ENCODE measurements at places on chromosomes 6 and 20.

DNA sequence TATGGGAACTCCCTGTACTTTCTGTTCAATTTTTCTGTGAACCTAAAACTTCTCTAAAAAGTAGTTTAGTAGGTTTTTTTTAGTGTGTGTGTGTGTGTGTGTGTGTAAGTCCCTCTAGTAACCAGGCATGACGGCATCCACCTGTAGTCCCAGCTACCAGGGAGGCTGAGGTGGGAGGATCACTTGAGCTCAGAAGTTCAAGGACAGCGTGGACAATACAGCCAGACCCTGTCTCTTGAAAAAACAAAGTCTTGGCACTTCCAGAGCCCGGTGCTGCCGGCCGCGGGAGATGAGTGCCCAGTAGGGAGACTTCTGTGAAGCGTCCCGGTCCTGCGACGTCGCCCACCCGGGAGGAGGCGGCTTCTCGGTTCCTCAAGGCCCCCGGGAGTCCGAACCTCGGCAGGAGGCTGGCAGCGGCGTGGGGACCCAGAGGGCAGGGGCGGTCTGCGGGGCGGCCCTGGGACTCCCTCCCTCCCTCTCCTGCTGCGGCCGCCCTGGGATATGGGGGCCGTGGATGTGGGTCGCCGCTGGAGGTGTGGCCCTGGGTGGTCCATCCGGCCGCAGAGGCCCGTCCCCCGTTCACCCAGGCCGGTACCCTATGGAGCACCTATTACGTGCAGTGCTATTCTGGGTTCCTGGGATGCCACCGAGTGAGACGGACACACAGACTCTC, 78.0 kb upstream of the SIRPG start:
- no peak for DNase-seq

DNA sequence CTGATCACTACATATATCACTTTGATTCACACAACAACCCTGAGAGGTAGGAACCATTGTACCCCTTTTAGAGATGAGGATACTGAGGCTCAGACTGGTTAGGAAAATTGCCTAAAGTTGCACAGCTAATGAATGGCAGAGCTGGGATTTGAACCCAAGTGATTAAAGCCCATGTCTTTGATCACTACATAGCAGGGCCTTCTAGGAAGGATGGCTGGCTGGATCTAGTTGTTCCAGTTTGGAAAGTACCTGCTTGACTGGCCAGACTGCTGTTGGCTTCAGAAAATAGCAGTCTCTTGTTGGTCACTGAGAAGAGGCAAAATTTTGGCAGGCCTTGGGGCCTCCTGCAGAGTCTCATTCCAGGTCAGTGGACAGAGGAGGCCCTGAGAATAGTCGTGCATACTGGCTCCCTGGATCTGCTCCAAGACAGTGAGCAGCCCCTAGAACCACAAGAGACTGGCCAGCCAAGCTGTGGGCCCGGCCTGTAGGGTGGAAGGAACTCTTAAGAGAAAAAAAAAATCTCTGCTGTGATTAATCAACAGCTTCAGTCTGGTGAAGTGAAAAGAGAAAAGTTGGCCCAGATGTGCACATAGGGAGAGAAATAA, 17.5 kb downstream of the PPARD start:
- DNase-seq, result no peak

DNA sequence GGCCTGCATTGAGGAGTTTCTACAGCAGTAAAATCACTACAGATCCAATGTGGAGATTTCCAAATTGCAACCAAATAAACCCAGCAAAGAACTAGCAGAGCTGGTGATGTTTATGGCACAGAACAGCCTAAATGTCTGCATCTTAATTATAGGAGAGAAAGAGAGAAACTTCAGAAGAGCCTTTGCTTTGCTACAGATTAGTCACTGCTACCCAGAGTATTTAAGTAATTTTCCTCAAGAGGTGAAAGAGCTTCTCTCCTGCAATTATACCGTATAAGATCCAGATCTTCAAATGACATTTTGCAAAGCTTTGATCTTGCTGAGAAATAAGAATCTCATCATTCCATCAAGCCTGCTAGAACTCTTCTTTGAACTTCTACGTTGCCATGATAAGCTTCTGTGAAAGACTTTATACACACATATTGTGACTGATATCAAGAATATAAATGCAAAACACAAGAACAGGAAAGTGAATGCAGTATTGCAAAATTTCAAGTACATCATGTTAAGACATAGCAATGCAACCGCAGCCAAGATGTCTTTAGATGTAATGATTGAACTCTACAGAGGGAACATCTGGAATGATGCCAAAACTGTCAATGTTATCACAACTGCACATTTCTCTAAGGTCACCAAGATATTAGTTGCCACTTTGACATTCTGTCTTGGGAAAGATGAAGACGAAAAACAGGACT, 48.0 kb downstream of the MKKS start:
- DNase-seq, result no peak

DNA sequence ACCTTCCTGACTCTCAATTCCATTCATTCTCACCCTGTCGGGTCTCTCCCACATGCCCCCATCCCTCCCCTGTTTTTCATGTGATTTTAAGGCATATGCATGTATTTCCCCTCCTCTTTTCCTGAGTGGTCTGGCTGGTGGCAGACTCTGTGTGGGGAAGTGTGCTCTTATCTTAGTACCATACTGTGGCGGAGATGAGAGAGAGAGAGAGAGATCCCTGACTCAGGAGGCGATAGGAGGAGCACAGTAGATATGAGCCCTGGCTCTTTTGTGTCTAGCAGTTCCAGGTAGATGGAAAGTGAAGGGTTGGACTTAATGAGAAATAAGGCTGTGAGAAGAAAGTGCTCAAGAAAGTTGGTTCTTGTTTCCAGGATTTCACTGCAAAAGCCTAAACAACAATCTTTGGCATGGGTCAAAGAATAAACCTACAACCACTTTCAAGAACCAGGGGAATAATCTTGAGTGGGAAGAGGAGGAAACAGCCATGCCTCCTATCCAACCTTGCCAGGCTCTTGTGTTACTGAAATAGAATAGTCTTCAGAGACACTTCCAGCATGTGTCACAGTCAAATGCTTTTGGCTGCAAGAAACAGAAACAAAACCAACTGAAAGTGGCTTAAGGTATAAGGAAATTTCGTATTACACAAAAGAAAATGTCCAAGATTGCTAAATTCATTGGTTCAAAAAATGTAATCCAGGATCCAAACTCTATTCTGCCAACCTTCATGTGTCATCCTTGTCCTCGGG, 123.8 kb upstream of the MYLIP start:
- DNase-seq, result no peak

- DNase-seq, result no peak
Measured at GRCh38 chr20:33490023-33490933, at the start of gene CBFA2T2. Gene CBFA2T2, plus strand, starts transcription at chr20:33490096. Its CDS starts 172 bp downstream, at chr20:33490268.

- no peak for DNase-seq
Measured at GRCh38 chr6:79421001-79421411, 116.2 kb downstream of the LCA5 start.

DNA sequence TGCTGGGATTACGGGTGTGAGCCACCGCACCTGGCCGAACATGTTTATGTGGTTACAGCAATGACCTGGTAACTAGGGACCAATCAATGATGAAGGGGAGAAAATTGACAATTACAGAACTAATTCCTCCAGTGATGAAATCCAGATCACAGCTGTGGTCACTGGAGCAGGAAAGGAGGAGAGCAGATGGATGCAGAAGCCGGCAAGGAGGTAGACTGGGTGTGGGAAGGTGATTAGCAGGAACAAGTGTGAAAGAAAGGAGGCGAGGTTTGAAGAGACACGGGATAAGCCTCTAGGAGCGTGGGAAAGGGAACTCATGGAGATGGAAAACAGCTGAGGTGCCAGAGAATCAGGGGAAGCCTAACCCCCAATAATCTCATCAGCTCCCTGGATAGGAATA, 17.2 kb upstream of the SPAG4 start:
- DNase-seq, result no peak

DNA sequence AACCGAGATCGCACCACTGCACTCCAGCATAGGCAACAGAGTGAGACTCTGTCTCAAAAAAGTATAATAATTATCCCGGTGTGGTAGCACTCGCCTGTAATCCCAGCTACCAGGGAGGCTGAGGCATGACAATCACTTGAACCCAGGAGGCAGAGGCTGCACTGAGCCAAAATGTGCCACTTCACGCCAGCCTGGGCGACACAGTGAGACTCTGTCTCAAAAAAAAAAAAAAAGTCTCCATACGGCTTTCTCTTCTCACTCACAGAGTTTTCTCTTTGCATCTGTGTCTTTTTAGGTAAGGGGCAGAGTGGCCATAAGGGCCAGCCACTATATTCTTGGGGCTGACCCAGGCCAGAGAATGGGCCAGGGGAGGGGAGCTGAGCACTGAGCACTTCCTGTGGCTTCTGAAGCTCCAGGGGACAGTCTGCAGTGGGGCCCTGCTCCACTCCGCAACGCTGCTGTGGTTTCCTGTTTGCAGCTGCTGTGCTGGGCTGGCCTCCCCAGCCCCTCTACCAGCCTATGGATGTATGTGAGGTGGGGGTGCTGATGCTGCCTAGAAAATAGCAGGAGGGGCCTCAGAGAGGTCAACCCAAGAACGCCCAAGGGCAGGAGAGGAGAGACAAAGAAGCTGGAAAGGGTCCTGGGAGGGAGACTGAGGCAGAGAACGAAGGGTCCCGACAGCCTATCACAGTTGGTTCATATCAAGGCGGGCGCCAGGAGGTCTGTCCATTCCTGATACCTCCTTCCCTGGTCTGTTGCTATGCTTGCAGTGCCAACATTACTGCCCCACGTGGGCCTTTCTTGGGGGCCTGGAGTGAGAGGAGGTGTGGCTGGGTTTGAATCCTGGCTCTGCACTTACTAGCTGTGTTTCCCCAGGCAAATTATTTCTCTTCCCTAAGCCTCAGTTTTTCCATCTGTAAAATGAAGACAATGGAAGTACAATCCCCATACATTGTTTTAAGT, 16.0 kb downstream of the SLA2 start:
- peak; percentile 70 for DNase-seq

- no peak for DNase-seq
Measured at GRCh38 chr6:75347898-75348610, 63.5 kb upstream of the TMEM30A start.

DNA sequence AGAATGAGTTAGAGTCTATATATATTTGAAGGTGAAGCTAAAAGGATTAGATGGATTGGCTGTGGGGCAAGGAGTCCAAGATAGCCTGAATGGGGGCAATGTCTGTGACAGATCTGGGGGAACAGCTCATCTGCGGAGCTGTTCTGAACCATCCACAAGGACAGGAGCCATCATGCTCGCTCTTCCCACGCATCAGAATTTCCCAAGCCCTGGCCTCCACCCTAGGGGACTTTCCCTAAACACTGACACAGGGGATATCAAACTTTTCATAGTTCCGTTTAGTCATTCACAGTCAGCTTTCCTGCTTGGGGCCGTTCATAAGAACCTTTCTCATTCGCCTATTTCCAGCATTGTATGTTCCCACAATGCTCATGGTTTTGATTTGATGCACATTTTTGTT, 37.6 kb upstream of the CCN6 start:
- no peak for DNase-seq

DNA sequence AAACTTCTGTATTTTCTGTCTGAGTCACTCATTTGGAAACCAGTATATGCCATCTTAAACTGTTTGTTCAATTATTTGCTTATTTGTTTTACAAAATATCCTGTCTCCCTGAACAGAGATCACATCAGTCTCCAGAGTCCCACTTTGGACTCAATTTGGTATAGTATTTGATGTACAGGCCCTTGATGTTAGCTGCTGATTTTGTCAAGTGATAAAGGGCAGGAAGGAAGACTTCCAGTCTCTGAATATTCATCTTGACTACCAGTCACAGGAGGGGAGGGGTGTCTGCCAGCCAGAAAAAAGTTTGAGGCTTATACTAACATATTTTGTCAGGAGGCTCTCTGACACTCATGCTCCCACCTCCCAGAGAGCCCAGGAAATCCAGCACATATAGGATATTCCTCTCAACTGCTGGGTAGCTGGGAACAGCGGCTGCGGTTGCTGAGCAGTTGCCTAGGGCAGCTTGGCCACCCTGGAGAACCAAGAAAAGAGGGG, 376.8 kb upstream of the RUNX2 start:
- peak; percentile 17 for DNase-seq

DNA sequence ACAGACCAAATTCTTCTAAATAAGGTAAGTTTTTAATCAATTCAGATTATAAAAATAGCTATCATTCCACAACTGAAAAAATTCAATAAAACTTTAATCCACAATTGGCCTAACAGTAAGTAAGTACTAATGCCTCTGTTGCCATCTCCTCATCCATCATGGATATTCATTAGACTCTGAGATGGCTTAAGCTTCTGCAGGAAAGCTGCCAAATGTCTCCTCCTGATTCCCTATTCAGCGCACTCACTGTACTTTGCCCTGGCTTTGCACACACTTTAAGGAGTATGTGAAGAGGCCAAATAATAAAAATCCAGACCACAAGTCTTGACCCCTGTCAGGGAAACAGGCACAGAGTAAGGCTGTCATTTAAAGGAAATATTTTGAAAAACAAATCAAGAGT, 23.6 kb downstream of the PGM3 start:
- no peak for DNase-seq

DNA sequence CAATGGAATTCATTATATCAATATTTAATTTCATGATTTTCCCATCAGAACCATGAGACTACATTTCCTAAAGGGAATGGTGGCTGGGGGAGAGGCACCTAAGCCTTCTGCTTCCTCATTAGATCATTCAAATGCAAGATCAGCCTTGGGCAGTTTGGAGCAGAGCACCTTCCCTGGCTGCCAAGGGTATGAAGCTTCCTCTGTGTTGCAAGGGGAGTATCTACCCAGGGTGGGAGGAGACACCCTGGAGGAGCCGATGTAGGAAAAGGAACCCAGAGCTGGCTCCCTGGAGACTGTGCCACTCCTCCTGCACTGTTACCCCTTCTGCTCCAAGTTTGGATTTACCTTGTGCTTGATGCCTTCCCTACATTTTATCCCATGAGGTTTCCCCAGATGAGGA, 299.7 kb upstream of the PRDM1 start:
- no peak for DNase-seq
